Cardiac muscle cell (in vitro differentiated cells and primary cell): ENCODE measurements at places on chromosomes 1 and 21. TPM values are rescaled to one million over a fixed set of nuclear protein-coding genes. Genes with fewer than 3 reads are reported as not detected.

GRCh38 chr1:231550448-231550781 lies 21.9 kb downstream of the TSNAX start:
- H3K27me3 ChIP-seq = no peaks in the 10 kb centered on the region
- peaks cover 3% of the 10 kb centered on the region for H3K4me1 ChIP-seq
- H3K27ac ChIP-seq = no peak overlapping the region
- H3K36me3 ChIP-seq = no peaks in the 10 kb centered on the region

GRCh38 chr1:69947837-69948236 lies 257.5 kb downstream of the LRRC40 start:
- no peak overlapping the region for H3K27ac ChIP-seq
- DNase-seq = no peak

PALMD gene
- polyA plus RNA-seq = 0.40 and 0.94 TPM in 2 replicates

DNA sequence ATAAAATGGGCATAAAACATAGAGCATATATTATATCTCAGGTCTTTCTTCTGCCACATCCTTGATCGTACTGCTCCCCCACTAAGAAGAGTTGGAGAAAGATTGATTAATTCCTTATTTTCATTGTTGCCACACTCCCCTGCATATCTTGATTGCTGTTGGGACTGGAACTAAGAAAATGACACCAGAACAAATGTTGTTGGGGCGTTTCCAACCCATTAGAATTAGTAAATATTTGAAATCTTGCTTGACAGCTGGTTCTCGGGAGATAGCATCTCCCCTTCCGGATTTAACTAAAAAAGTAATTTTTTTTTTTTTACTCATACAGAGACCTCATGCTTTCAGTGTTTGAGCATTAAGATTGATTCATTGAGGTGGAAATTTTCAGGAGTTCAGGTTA lies 493.0 kb upstream of the PLXNA2 start:
- H3K4me3 ChIP-seq = no peak overlapping the region
- DNase-seq = no peak
- H3K27ac ChIP-seq = no peak overlapping the region
- no peaks in the 10 kb centered on the region for H3K36me3 ChIP-seq

GRCh38 chr1:61490924-61491323 lies 234.0 kb downstream of the TM2D1 start:
- H3K36me3 ChIP-seq = no peaks in the 10 kb centered on the region
- no peak overlapping the region for H3K27ac ChIP-seq
- DNase-seq = no peak
- H3K4me1 ChIP-seq = no peaks in the 10 kb centered on the region
- H3K27me3 ChIP-seq = no peaks in the 10 kb centered on the region

DNA sequence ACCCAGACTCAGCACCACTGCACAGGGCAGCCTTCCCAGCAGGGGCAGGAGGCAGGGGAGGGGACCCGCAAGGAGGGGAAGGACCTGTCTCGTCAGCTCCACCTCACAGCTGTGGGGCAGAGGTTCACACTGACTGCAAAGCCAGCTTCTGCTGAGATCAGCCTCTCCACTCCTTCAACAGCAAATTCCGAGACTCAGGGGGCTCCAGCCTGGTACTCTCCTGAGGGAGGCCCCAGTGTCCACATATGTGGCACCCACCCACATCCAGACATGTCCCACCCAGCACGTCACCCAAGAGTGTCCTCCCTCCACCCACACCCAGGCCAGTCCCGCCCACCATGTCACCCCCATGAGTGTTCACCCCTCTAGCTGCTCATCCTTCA lies 329.5 kb downstream of the NPHP4 start:
- no peaks in the 10 kb centered on the region for H3K36me3 ChIP-seq
- no peaks in the 10 kb centered on the region for H3K27me3 ChIP-seq
- no peak for DNase-seq
- H3K4me1 ChIP-seq = no peaks in the 10 kb centered on the region

DNA sequence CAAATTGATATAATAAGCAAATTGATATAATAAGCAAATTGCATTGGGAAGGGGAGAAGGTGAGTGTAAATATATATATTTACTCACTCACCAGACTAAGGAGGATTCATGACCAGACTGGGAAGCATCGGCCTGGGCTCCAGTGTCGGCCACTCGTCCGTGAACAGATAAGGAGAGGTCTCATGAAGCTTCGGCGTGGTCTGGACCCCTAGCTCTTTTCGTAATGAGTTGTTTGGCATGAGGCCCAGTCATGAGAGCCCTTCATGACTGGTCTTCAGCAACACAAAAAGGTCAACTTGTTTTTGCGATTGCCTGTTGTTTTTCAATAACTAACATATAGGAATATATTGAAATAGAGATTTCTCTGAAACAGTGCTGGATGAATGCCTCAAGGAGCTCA lies 222.9 kb upstream of the KCNK2 start:
- no peak overlapping the region for H3K27ac ChIP-seq
- DNase-seq = no peak
- no peaks in the 10 kb centered on the region for H3K27me3 ChIP-seq
- H3K4me1 ChIP-seq = no peaks in the 10 kb centered on the region
- H3K36me3 ChIP-seq = no peaks in the 10 kb centered on the region
- no peak overlapping the region for H3K4me3 ChIP-seq

DNA sequence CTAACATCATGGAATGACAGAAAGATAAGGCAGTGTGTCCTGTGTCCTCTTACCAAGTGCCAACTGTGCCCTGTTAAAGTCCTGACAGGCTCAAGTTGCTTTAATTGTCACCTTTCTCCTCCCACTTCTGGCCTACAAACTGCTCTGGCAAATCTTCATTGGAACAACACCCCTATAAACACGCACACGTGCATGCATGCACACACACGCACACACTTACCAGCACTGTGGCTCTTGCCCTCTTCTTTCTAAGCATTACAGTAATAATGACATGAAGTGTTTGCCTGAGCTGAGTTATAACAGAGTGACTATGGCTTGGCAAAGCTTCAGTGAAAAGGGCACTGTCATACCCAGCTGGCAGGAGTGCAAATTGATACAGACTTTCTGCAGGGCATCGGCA lies 82.3 kb upstream of the SYT6 start:
- H3K27me3 ChIP-seq = no peaks in the 10 kb centered on the region
- H3K4me1 ChIP-seq = no peaks in the 10 kb centered on the region
- H3K27ac ChIP-seq = no peak overlapping the region
- H3K4me3 ChIP-seq = no peak overlapping the region

GRCh38 chr1:173403996-173404395 lies 73.1 kb upstream of the PRDX6 start:
- no peak for DNase-seq
- H3K4me1 ChIP-seq = no peaks in the 10 kb centered on the region

CTTNBP2NL gene
- polyA plus RNA-seq = 9.2 and 14.2 TPM in 2 replicates

GRCh38 chr1:75672528-75673393 lies 51.7 kb upstream of the ACADM start:
- H3K4me1 ChIP-seq = no peaks in the 10 kb centered on the region
- H3K4me3 ChIP-seq = no peak overlapping the region
- no peaks in the 10 kb centered on the region for H3K36me3 ChIP-seq
- no peaks in the 10 kb centered on the region for H3K27me3 ChIP-seq
- peak overlapping the region; percentile 9 for H3K27ac ChIP-seq

- no peak overlapping the region for H3K27ac ChIP-seq
- no peaks in the 10 kb centered on the region for H3K27me3 ChIP-seq
- DNase-seq = peak; percentile 60
Observed at GRCh38 chr21:28522014-28522799, 470.5 kb downstream of the LTN1 start.

- DNase-seq = no peak
- H3K27ac ChIP-seq = no peak overlapping the region
- no peak overlapping the region for H3K4me3 ChIP-seq
- no peaks in the 10 kb centered on the region for H3K4me1 ChIP-seq
- H3K27me3 ChIP-seq = no peaks in the 10 kb centered on the region
Observed at GRCh38 chr21:32800056-32800455, 28.5 kb upstream of the PAXBP1 start.

GRCh38 chr1:34125721-34126380 lies 39.2 kb downstream of the CSMD2 start:
- H3K27me3 ChIP-seq = no peaks in the 10 kb centered on the region
- no peak overlapping the region for H3K27ac ChIP-seq

SPRR5 gene
- not detected in 2 replicates for polyA plus RNA-seq

LEMD1 gene
- polyA plus RNA-seq = not detected in 2 replicates

INKA2 gene
- 4.5 and 7.2 TPM in 2 replicates for polyA plus RNA-seq

DNA sequence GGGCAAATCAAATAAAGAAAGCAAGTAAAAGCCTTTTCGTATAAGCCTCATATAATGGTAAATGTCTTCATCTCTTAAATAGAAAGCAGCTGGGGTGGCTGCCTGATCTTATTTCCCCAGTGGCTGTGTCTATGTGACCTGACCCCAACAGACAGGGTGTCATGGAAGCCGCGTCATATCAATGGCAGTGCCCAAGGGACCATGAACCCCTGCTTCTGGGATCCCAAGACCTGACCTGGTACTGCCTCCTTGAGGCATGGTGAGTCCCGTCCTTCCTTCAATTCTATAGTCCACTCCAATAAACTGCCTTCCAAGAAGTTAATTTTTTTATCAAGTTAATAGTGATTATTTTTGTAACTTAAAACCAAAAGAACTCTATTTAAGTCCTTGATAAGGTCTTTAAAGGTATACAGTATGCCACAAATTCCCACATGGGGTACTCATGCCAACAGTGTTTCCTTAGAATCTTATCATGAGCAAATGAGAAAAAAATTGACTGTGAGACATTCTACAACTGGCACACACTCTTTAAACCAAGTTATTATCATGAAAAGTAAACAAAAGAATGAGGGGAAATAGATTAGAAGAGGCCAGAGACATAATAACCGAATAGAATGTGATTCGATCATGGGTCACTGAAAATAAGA lies 104.6 kb downstream of the ADSS2 start:
- H3K36me3 ChIP-seq = no peaks in the 10 kb centered on the region
- no peak overlapping the region for H3K4me3 ChIP-seq
- H3K4me1 ChIP-seq = no peaks in the 10 kb centered on the region
- H3K27ac ChIP-seq = no peak overlapping the region

- no peak for DNase-seq
- no peaks in the 10 kb centered on the region for H3K36me3 ChIP-seq
- H3K4me1 ChIP-seq = peaks cover 20% of the 10 kb centered on the region
Observed at GRCh38 chr1:158017800-158018595, 24.6 kb downstream of the KIRREL1 start.

- H3K27me3 ChIP-seq = peaks cover 45% of the 10 kb centered on the region
- no peak for DNase-seq
- H3K4me3 ChIP-seq = no peak overlapping the region
- H3K27ac ChIP-seq = no peak overlapping the region
- no peaks in the 10 kb centered on the region for H3K36me3 ChIP-seq
- H3K4me1 ChIP-seq = no peaks in the 10 kb centered on the region
Observed at GRCh38 chr1:50335036-50335435, 88.2 kb downstream of the DMRTA2 start.

GRCh38 chr1:31939484-31940329 lies 1.5 kb upstream of the PTP4A2 start:
- no peak overlapping the region for H3K4me3 ChIP-seq
- H3K27ac ChIP-seq = peak overlapping the region; percentile 45
- H3K27me3 ChIP-seq = no peaks in the 10 kb centered on the region
- no peaks in the 10 kb centered on the region for H3K36me3 ChIP-seq

GRCh38 chr1:218496561-218496960 lies 151.4 kb downstream of the TGFB2 start:
- no peaks in the 10 kb centered on the region for H3K27me3 ChIP-seq
- no peak overlapping the region for H3K27ac ChIP-seq
- peaks cover 17% of the 10 kb centered on the region for H3K4me1 ChIP-seq
- DNase-seq = peak; percentile 93

MED8 gene
- polyA plus RNA-seq = 33.3 and 38.8 TPM in 2 replicates

DNA sequence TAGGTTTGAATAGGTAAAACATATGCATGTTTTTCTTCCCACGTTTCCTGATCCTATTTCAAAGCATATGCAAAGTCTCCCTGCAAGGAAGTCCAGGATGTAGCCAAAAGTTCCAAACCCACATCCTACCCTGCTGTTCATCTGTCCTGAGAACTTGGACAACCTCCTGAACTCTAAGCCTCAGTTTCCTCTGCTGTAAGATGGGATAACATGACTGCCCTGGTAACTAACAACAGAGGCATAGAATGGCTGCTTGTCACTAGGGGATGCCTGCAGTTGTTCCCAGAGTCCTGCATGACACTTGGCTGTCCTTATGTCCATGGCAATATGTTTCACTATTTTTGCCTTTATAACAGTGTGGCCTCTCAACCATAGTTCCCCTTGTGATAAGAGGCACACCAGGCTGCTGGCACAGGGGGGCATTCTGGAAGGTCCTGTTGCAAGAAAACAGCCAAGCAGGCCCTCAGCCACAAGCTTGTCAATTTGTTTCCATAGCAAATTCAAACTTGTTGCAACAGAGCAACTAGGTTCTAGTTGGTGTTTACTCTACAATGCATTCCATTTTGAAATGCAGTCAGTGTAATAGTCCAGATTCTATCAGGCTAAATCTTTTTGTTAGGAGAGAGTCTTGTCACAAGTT lies 1.5 kb upstream of the HDGF start:
- no peak for DNase-seq
- H3K4me1 ChIP-seq = peaks cover 28% of the 10 kb centered on the region
- no peak overlapping the region for H3K27ac ChIP-seq
- no peaks in the 10 kb centered on the region for H3K27me3 ChIP-seq
- H3K4me3 ChIP-seq = peak overlapping the region; percentile 72
- H3K36me3 ChIP-seq = no peaks in the 10 kb centered on the region

PRAMEF6 gene
- polyA plus RNA-seq = not detected in 2 replicates

DNA sequence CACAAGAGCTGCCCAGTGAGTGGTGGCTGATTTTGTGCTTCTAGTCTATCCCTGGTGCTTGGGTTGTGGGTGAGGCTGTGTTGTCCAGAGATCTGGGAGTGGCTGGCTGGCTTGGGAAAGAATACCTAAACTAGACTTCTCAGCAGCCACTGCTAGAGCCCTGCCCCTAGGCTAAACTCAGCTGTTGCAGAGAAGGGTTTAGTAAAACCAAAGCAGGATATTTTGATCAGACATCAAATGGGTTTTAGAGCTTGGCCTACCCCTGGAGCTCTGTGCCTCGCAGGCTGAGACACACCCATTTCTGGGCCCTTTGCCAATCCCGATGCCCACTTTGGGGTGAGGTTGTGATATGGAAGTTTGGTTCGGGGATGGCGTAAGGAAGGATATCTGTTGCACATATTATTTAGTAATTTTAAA lies 88.5 kb downstream of the UCK2 start:
- no peak for DNase-seq
- no peak overlapping the region for H3K27ac ChIP-seq
- H3K4me3 ChIP-seq = no peak overlapping the region
- no peaks in the 10 kb centered on the region for H3K36me3 ChIP-seq
- H3K27me3 ChIP-seq = no peaks in the 10 kb centered on the region
